Fibroblast of skin of left quadriceps (primary cell): ENCODE measurements at places on chromosomes 4 and X.

- peak; percentile 52 for DNase-seq
Observed at GRCh38 chr4:151658959-151659600, 101.7 kb downstream of the GATB start.

GRCh38 chr4:140659943-140660700, 91.4 kb upstream of the UCP1 start:
- DNase-seq: no peak

GRCh38 chr4:6464842-6465588, 7.4 kb downstream of the PPP2R2C start:
- no peak for DNase-seq

DNA sequence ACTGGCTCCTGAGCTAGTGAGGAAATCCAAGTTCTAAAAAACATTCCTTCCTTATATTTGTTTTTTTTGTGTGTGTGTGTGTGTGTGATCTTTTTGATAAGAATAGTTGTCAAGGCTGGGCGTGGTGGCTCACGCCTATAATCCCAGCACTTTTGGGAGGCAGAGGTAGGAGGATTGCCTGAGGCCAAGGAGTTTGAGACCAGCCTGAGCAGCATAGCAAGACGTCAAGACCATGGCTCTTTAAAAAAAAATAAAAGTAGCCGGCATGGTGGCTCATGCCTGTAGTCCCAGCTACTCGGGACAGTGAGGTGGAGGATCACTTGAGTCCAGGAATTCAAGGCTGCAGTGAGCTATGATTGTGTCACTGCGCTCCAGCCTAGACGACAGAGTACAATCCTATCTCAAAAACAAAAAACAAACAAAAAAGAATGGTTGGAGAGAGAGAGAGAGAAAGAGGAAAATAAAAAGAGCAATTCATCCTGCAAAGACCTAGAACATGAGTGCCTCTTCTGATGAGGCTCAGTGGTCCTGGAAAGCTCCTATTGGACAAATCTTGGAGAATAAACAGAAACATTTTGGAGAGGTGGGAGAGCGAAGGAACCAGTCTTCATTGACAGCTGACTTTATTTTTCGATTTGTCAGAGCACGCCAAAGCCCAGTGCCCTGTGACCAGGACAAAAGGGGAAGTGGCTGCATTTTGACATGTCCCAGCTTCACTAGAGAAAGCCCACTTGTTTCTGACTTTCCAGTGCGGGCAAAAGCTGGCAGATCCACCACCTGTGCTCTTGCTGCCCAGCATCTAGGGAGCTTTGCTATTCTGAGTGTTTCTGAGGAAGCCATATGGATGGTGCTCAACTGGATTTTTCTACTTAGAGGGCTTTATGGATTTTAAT, 244.7 kb downstream of the PALLD start:
- DNase-seq: no peak

DNA sequence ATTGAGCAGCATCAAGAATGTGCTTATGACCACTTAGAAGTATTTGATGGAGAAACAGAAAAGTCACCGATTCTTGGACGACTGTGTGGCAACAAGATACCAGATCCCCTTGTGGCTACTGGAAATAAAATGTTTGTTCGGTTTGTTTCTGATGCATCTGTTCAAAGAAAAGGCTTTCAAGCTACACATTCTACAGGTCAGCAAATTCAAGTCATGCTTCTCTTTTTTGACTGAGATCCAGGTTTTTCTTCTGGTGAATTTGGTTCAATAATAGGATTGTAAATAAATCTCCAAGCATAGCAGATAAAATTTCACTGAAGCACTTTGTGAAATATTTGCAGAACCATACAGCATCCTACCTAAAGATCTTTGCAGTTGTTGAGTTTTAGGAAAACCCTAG, 218.1 kb downstream of the TLL1 start:
- DNase-seq: no peak

GRCh38 chrX:137166591-137166990, 132.8 kb upstream of the GPR101 start:
- DNase-seq: no peak

GRCh38 chr4:185232370-185232769, 23.0 kb downstream of the SNX25 start:
- no peak for DNase-seq

DNA sequence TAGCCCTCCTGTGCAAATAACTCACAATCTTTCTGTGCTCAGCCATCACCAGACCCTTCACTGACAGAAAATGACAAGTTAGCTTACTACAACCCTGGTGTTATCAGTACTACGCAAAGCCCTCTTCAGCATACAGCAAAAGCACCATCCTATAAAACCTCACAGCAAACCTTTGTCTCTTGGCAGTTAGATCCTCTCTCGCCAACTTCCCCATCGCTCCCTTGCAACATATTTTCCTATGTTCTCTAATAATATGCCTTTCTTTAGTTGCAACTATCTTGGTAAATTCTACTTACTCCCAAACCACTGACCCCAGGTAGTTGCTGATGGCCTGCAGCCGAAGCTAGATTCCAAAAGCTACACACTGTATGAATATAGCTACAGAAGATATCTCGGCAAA, 856.9 kb upstream of the FRG1 start:
- DNase-seq: no peak

DNA sequence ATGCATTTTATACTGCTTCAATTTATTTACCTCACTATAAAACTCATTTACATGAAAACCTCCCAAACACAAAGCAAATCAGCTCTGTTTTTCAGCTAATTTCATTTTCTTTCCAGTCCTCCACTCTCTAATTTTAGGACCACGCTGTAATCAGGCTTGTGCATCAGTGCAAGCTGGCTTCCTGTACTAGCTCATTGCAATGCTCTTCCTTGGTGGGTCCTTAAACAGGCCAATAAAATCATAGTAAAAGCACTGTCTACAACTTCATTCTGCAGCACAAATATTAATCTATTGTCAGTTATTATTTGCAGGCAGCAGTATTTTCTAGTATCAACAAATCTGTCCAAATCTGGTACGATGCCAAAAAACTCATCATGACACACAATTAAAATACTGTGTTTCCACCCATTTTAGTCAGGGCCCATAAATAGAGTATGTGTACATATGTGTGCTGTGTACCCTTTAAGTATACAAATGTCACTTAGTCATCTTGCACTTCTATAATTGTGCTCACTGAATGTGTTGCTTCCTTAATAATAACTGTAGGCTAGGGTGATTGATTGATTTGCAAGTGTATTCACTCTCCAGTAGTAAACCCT, 178.2 kb upstream of the HCCS start:
- DNase-seq: no peak

DNA sequence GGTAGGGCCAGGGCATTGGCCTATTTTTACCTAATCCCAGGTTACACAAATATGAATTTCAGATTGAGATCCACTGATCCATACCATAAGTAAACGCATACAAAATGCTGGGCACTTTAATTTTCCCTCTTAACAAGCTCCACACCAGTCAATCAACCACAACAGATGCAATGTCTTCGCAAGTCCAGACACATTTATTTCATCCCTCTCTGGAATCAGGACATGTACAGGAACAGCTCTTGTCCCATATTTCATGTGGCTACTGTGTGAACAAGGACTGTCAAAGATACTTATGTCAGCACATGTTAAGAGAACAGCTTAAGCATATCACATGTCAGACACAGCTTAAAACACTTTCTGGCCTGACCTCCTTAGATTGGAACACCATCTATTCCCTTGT, 145.9 kb downstream of the PPP3CA start:
- DNase-seq: no peak

DNA sequence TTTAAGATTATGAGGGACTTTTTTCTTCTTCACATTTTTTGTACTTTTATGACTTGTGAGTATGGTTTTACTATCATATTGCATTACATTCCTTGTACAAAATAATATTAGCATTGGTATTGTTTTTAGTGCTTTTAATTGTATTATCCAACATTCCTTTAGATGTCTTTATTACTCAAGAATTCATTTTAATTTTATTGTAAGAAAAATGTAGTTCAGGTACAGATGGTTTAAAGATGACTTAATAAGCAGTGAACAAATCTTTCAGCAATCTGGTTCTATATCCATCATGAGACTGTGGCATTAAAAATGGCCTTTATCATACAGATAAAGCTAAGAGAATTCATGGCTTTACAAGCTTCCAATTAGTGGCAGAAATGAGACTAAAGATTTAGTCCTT, 191.6 kb downstream of the ANTXR2 start:
- DNase-seq: no peak

DNA sequence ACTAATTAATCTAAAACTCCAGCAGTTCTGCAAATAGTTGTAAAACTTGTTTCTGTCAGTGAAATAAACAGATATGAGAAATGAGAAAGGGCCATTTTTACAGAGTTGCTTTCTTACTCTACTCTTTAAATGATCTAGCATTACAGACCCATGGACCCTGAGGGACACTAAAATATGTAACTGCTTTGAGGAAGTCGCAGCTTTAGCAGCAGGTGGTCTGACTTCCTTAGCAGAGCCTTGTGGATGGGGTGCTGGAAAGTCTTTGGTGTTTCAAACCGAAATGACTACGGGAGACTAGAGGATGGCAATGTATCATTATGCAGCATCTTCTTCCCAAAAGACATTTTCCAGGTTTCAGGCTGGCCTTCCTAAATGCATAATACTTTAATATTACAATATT, 18.7 kb downstream of the SHISA3 start:
- no peak for DNase-seq

DNA sequence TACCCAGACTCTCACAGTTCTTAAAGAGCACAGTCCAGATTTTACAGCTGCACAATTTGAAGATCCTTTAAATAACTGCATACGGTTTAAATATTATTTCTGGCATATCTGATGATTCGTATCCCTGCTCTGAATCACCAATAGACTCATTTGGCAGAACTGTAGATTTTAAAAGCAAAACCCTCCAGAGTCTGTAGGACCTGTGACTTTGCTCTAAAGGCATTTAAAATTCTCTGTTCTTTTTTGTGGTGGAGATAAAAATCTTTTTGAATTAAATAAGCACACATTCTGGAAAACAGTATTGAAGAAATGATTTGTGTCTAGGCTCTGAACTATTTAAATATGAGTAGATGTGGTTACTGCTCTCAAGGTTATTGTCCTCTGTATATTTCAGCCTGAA, 246.2 kb upstream of the PITX2 start:
- peak; percentile 88 for DNase-seq

GRCh38 chr4:784401-785331, 41.3 kb downstream of the CPLX1 start:
- no peak for DNase-seq

DNA sequence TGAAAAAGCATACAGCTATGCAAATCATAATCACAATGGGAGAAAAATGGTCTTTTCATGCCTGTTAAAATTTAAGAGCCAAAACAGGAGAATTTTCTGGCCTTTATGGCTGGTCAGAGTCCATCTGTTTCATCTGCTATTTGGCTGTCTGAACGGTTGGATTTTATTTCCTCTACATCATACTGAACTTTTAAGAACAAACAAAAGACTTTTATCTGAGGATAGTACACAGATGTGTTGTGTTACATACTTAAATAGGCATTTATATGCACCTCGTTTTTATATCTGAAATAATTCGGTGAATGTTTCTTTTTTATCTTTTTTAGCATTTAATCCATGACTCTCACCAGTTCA, 18.0 kb upstream of the WWC2 start:
- no peak for DNase-seq

GRCh38 chrX:65463550-65463949, 71.0 kb downstream of the LAS1L start:
- no peak for DNase-seq

GRCh38 chrX:23980011-23980441, 47.0 kb downstream of the KLHL15 start:
- DNase-seq: no peak

DNA sequence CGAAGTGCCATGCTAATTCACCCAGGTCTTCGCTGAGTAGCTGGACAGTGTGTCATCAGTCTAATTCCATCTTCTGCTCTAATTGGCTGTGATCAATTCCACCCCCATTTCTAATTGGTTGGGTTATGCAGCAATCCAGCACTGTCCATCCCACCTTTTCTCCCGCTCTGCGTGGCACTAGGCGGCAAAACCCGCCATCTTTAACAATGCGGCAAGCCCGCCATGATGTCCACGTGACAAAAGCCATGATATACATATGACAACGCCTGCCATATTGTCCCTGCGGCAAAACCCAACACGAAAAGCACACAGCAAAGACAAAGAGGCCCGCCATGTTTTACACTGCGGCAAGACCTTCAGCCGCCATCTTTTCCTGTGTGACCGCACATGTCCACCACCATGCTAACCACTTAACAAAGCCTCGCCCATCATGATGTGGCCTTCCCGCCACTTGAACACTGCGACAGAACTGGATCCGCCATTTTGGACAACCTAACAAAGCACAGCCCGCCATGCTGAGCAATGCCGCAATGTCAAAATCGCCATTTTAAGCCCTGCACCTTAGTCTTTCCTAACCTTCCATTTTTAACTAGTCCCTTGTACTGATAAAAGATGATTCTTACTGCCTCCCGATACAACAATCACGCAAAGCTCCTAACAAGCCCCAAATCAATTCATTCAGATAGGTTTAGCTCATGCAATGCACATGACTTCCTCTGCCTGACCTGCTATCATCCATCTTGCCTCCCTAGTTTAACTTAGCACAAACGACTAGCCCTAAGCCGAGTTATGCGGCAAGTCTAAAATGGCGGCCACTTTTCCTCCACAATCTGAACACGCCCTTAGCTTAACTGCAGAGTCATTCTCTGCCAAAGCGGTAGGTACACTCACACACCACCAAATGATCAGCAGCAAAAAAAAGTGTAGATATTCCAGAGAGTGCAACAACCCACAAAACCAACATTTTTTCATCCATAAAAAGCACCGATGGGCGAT, 288.3 kb downstream of the CHIC1 start:
- no peak for DNase-seq

- DNase-seq: no peak
Observed at GRCh38 chr4:172785613-172786012, 383.0 kb upstream of the GALNT7 start.

DNA sequence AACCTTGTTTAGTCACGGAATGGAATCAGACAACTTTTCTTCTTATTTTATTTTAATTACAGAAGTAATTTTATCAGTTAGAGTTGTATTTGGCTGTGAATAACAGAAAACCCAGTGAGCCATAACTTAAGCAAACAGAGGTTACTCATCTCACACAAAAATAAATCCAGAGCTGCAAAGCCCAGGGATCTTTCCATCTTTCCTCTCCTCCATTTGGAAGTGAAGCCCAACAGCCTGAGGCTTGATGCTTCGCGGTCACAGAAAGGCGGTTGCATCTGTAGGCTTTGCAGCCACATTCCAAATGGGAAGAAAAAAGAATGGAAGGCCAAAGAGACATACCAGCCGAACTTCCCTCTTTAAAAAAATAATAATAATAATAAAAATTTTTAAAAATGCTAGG, 22.6 kb downstream of the CHRNA9 start:
- DNase-seq: no peak

GRCh38 chr4:142312391-142312790, 533.7 kb downstream of the INPP4B start:
- DNase-seq: no peak

- DNase-seq: no peak
Observed at GRCh38 chrX:44997888-44998287, 124.9 kb downstream of the KDM6A start.

DNA sequence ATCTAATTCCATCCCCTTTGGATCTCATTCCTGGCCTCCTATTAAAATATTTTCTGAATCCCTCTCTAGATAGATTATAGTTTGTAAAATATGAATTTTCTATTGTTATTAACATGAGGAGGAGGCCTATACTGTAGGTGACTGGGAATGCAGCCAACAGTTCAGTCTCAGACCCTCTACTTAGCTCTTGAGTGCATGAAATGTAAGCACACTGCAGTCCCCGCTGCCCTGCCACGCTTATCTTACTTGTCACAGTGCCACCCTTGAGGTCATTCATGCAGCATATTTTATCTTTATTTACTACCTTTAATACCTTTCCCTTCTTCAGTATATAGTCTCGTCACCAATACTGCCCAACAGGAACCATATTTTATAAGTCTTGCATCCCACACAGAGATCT, 151.0 kb downstream of the CAMK2D start:
- no peak for DNase-seq
